Heart left ventricle (tissue), 16 donors: ENCODE measurements at places on chromosomes 1 and 21. TPM values are rescaled to one million over a fixed set of nuclear protein-coding genes. Genes with fewer than 3 reads are reported as not detected.

- no peak for DNase-seq
These were observed 23.7 kb downstream of the RNU5D-1 start for GRCh38 chr1:44707112-44707881.

- no peak for DNase-seq
These were observed 28.9 kb downstream of the PBX1 start for GRCh38 chr1:164587617-164588501.

DNA sequence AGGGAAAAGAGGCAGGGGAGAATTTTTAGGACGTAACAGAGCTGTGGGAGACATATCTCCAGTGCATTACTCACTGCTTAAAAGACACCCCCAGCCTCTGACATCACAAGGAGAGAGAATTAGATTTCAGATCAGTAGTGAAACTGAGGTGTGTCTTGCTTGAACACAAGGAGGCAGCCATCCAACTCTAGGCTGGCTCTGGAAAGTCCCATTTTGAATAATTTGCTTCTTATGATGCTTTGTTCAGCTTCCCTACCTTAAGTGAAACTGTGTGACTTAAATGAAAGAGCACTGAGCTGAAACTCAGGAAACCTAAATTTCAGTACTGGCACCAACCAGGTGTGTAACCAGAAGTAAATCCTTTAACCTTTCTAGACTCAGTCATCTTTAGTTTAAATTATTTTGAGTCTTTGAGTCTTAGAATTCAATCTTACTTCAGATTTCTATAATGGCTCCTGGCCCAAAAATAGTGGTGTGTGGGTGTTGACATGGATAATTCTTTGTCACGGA lies 251.6 kb upstream of the SGIP1 start:
- DNase-seq = no peak

DNA sequence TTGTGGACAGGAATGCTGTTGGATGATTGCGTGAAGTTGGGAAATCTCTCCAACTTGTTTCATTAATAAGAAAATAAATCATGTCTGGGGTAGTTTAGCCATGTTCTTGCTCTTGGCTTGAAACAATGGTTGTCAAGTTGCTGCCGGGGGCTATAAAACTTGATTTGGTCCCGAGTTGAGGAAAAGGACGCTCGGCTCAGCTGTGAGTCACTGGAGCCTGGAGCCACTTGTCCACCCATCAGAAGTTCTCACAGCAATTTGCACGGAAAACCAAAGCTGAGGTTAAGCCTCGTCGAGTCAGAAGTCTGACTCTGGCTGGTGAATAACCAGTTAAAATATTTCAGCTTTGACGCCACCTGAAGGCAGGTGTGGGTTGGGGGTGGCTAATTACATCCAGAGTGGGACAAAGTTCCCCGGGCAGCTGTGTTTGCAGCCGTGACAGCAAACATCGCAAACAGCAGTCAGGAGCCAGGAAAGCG lies 19.7 kb upstream of the RIPK4 start:
- no peak for DNase-seq

DNA sequence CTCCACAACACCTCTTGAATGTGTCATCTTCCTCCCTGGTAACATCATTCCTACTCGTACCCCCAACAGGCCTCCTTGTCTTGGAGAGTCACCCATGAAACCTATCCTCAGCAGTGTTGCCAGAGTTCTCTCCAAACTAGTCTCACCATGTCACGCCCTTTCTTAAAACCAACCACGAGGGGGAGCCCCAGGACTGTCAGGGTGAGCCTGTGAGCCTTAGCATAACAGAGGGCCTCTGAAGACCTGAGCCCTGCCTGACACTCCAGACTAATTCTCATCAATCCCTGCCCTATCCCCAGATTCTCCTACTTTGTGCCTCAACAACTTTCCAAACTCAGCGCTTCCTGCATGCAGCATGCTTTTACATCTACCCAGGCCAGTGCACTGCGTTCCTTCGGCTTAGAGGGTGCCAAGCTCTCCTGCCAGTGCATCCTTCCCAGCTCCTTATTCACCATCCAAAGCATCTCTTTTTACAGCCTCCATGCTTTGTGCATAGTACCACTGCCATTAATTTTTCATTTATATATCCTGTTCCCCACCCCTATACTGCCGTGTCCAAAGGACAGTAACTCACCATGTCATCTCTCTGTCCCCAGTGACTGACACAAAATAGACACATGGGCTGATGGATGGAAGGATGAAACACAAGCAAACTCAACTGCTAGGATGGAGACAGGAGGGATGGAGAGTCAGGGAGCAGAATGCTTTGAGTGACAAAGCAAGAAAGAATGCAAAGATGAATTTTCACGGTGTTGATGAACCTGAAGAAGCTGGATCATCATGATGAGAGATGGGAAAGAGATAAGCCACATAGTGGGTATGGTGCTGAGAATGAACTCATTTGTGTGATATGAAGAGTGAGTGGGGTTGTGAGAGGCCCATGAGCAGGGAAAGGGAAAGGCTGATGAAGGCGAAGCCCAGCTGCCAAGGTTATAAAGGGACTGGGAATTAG lies 34.0 kb downstream of the ZNF697 start:
- peak; percentile 83 for DNase-seq

- DNase-seq = no peak
These were observed 10.8 kb downstream of the ZBTB8OS start for GRCh38 chr1:32639489-32640075.

DNA sequence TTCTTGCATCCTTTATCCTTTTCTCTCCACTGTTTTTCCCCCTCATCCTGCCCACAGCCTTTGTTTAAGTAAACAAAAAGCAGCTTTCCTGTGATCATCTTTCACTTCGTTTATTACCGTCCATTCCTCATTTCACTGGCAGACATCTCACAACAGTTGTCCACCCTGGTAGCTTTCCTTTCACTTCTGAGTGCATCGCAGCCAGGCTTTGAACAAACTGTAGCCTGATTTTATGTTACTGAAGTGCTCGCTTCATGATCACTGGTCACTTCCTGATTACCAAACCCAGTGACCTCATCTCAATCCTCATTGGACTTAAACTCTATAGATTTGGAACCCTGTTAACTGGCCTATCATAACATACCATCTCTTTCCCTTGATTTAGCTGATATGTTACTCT lies 67.7 kb downstream of the SDCCAG8 start:
- DNase-seq = no peak

DNA sequence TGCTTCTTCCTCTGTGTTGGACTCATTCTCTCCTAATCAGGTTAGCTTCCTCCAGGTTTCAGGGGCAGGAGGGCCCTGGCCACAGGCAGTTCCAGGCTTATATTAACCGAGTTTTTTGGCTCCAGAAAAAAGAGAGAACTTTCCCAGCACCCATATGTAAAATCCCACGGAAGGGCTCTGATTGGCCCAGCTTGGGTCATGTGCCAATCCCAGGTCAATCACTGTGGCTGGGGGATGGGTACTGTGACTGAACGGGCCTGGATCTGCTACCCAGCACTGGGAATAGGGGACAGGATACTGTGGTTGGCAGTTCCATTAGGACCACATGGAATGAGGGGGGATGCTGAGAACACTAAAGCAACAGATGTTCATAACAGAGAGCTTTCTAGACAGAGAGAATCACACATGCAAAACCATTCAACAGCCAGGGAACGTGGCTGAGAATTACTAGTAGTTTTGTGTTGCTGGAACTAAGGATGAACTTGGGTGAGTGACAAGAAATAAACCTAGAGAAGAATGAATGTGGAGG lies 51.1 kb upstream of the NEK2 start:
- no peak for DNase-seq

GRCh38 chr1:6128276-6129081 lies 51.6 kb downstream of the CHD5 start:
- no peak for DNase-seq

DNA sequence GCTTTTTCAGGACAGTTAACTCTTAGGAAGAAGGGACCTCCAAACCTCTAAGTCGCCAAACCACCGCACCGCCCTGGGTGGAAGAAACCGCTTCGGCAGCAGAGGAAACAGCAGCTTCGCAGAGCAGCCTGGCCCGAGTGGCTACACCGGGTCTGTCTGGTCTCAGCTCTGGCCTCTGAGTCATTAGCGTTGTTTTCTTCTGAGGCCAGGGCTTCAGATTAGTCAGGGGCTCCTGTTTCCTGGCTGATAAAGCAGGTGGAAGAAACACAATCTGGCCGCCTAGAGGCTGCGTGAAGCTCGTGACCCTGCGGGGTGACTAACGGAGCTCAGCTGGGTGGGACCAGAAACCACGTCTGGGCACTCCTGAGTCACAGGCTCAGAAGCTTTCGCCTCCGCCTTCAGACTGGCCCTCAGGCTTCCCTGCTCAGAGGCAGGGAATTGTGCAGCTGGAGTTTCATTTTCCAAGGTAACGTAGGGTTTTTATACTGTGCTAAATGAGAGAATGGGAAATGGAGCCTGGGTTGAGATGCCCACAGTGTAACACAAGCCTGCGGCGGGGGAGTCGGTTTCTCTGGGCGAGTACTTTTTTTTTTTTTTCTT lies 44.9 kb downstream of the CHAF1B start:
- peak; percentile 84 for DNase-seq

- DNase-seq = no peak
These were observed 8.0 kb upstream of the SELE start for GRCh38 chr1:169741666-169742394.

- DNase-seq = peak; percentile 12
These were observed 5.6 kb downstream of the PLEKHN1 start for GRCh38 chr1:971751-972506.

GRCh38 chr1:206778031-206778430 lies 5.7 kb upstream of the IL10 start:
- no peak for DNase-seq

DNA sequence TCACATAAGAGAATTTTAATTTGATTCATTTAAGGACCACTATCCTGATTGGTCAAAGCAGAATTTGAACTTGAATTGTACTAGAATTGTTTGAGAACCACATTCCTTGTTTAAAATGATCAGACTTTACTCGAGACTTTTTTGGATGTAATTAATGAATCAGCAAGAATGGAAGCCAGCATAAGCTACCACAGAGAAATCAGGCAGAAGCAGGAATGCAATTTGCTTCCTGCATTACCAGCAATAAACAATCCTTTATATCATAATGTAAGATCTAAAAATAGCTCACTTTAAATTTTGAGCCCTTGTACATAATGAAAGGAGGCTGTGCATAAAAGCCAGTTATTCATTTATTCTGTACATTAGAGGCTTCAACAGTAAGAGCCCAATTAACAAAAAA lies 119.8 kb upstream of the BACE2 start:
- DNase-seq = no peak

DNA sequence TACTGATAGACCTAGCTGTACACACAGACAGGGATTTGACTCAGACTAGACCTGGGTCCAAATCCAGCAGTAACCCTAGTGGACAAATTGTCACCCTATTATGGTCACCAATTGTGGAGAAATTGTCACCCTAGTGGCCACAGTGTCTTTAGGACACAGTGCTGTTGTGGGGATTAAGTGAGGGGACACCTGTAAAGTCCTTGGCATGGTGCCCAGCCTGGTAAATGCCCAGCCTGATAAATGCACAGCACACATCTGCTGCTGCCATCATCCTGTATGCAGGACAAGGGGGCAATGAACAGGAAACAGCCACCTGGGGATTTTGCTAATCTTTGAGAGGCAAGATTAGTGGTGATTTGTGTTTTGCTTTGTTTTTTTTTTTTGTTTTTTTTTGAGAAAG lies 2.3 kb downstream of the TMEM61 start:
- DNase-seq = no peak

GRCh38 chr1:19429611-19430010 lies 55.7 kb downstream of the CAPZB start:
- no peak for DNase-seq

DNA sequence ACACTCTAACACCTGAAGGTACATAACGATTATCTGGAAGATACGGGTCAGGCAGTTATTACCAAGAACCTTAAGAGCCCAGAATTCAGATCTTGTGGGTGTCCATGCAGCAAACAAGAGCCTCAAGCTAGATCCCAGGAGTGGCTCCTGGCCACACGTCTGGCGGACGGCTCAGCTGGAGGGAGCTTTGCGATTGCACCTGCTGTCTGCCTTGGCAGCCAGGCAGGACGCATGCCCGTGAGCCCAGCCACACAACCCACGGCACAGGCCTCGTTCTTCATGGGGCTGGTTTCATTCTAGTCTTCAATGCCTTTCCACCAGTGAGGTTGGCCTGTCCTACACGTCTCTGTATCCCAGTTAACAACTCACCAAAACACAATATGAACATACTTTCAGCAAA lies 5.7 kb downstream of the CCNL2 start:
- no peak for DNase-seq

GRCh38 chr1:229339520-229339919 lies 3.3 kb downstream of the CCSAP start:
- DNase-seq = no peak

- no peak for DNase-seq
These were observed 23.0 kb upstream of the KCNA10 start for GRCh38 chr1:110541906-110542395.

- no peak for DNase-seq
These were observed 34.4 kb downstream of the WNT4 start for GRCh38 chr1:22108339-22109105.

DNA sequence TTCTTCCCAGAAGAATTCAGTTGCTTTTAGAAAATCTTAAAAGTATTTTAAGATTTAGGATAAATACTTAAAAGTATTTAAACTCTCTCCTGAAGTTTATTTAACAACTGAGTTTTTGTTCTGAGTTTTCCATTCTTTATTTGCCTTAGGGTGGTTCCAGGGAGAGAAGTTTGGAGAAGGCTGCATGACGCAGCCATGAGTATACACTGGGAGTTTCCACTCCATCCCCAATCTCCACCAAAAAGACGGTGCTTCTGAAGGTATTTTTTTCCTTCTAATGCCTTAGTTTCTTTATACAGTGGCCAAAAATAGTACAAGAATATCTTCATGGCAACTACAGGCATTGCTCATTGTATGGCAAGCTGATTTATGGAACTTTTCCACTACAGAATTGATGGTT lies 122.7 kb downstream of the ST6GALNAC5 start:
- no peak for DNase-seq

GRCh38 chr1:33347650-33347992 lies 26.7 kb upstream of the A3GALT2 start:
- no peak for DNase-seq

- DNase-seq = no peak
These were observed 1588.9 kb downstream of the KCNT2 start for GRCh38 chr1:195019385-195019784.

DNA sequence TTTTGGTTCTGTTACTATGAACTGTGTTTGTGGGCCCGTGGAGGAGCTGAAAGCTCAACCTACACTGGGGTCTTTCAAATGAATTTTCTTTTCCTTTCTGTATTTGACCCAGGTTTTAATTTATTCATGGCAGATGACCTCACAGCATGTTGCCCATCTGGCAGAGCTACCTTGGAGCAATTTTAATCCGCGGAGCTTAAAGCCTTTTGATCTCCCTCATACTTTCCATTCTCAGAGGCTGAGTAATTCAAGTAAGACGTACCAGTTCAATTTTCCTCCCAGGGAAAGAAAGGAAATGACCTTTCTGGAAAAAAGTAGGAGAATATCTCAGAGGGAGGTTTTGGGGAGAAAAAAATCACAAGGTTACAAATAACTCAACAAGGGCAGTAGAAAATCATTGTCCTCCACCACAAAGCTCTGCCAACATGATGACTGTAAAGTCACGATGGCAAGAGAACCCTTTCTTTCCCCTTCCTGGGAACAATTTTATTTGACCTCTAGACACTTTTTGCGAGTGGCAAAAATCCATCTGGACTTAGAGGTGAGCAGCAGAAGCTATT lies 21.6 kb upstream of the PCP4 start:
- no peak for DNase-seq

Gene KCNQ4
- 1.9 TPM for total RNA-seq

Gene CHIT1
- not detected for total RNA-seq

Gene C1orf116
- 0.58 TPM for total RNA-seq

Gene SPOCD1
- total RNA-seq = 0.50 TPM

Gene TNFAIP8L2
- total RNA-seq = 1.3 TPM
